ENCODE measurements at places on chromosomes 2 and 18.

DNA sequence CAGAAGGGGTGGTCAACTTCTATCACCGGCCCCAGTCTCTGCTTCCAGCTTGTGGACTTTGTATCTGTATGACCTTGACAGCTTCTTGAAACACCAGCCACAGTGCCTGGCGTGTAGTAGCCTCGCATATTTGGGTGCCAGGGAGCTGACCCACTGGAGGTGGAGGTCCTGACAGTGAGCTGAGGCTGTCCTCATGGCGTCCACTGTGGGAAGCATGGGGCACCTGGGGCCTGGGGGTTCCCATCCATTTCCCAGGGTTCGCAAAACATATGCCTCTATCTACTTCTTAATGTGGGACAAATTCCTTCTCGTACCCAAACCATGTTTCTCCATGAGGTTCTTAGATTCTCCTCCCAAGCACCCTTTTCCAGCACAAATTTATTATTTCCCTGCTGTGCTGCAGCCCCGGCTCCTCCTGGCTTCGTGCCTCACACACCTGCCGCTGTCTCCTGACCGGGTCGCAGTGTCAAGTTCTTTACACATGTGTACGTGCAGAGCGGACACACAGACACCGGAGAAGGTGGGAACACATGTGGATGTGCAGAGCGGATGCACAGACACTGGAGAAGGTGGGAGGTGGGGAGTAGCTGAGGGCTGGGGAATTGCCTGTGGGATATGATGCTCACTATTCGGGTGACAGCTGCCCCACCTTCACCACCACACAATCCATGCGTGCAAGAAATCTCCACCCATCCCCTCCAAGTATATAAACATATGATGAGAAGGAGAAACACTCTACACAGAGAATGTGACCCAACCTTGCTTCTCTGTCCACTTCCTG is 23.4 kb downstream of the TMEM18 start:
- DNase-seq, result no peak

GRCh38 chr2:158970241-158970751 is 1.9 kb downstream of the TANC1 start:
- DNase-seq, result peak; percentile 21

DNA sequence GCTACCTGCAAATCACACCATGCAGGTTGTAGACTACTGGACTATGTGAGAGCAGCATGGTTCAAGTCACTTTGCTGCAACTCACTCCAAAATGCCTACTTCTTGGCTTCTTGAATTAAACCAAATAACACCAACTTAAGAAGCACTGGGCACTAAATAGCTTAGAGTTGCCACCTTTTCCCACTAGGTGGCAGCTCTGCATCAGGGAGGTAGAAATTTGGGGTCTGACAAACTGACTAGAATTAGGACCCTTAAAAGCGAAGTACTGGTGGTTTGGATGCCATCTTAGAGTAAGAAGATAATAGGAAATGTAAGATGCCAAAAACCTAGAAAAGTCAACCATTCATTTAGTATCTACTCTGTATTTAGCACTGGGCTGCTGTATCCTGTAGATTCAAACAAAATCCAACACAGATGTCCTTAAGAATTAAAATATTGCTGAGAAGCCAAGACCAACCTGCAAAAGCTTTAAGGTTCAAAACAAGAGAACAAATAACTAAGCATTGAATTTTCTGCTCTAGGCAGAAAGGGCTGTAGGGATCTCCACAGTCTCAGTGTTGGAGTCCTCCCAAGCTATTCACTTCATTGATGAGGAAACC is 65.5 kb downstream of the CCBE1 start:
- DNase-seq, result peak; percentile 58

DNA sequence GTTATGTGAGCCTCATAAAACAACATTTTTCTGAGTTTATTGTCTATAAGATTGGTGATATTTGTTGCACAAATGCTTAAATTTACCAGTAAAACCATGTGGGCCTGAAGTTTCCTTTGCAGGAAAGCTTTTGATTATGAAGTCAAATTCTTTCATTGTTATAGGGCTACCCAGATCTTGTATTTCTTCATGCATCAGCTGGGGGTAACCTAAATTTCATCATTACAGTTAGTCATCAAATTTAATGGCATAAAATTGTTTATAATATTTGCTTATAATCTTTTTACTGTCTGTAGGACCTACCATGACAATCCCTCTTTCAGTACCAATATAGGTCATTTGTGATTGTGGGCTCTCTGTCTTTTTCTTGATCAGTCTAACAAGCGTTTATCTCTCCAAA is 47.8 kb downstream of the SMAD2 start:
- peak; percentile 55 for DNase-seq

GRCh38 chr2:240572141-240573031 is 4.1 kb downstream of the RNPEPL1 start:
- no peak for DNase-seq

DNA sequence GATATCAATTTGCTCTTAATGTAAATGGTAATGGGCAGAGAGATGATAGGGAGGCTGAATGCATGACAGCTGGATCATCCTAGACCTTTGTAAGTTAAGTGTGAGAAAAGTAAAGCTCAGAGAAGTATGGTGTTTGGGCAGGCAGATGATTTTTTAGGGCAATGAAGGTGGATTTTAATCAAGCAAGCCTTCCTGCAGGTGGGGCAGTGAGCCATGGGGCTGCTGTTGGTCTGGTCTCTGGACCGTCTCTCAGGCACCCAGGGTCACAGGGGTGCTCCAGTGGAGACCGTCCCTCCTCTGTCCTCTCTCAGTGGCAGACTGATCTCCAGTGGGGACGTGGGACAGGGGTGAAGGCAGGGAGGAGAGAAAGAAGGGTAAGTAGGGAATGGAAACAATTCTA is 69.8 kb upstream of the STK17B start:
- no peak for DNase-seq

- no peak for DNase-seq
Measured at GRCh38 chr2:25595393-25595792, 78.0 kb downstream of the DTNB start.

DNA sequence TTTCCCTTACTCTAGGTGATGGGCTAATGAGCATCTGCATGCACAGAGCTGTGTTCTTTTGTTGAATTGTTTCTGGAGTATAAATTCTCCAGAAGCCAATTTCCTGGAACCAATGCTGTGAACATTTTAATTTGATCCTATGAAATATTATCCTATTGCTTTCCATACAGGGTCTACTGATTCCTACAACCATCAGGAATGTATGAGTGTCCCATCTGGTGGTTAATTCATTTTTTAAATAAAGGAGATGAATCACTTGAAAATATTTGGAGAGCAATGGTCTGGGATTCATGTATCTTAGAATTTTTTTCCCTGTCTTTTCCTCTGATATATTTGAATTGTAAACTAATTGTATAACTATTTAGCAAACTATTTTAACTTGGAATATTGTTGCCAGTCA is 14.0 kb downstream of the KIF5C start:
- no peak for DNase-seq

DNA sequence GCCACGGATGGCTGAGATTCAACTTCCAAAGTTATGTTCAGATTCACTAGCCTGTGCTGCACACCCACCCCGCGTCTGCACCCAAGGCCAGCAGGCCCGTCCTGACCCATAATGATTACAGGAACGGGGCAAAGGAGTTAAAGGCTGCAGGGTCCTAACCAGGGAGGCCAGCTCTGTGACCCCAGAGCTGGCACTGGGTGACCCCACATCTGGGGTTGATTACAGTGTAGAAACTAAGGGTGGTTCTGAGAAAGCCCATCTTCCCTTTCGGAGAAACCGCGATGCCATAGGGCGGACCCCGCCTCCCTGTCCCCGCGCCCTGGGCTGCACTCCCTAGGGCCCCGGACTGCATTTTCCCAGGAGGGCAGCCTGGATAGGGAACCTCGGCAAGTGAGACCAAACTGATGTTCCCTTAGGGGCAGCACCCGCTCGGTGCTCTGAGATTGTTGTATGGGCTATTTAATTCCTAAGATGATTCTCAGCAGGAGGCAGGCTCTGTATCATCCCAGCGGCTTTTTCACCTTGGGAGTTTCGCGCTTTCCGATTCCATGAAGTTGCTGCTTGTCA is 2.2 kb upstream of the GPR148 start:
- no peak for DNase-seq

GRCh38 chr2:183034806-183035205 is 3.5 kb downstream of the NCKAP1 start:
- DNase-seq, result peak; percentile 63

GRCh38 chr2:179376881-179377280 is 112.2 kb upstream of the SESTD1 start:
- peak; percentile 58 for DNase-seq

- DNase-seq, result peak; percentile 2
Measured at GRCh38 chr18:29083545-29083944, 906.6 kb upstream of the CDH2 start.

DNA sequence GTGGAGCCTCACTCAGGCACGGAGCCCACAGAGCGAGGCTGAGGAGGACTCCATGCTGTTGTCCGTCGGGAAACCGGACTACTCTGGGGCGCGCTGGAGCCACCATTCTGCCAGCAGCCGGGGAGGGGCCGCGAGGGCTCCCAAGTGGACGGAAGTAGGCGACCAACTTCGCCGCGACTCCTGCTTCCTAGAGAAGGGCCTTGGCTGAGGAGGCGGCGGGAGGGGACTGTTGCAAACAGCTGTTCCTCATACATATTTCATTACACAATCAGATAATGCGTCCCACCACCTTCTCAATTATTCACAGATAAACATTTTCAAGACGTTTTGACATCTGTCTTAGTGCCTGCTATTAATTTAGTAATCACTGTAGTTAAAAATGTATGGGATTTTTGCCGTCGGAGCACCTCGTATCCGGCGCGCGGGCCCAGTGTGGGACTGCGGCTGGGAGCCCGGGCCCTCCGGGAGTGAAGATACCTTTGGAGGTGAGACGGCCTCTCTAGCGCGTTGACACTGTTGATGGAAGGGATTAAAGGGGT is 11.7 kb upstream of the SIX3 start:
- no peak for DNase-seq

GRCh38 chr2:200438251-200438650 is 71.6 kb downstream of the KCTD18 start:
- no peak for DNase-seq

DNA sequence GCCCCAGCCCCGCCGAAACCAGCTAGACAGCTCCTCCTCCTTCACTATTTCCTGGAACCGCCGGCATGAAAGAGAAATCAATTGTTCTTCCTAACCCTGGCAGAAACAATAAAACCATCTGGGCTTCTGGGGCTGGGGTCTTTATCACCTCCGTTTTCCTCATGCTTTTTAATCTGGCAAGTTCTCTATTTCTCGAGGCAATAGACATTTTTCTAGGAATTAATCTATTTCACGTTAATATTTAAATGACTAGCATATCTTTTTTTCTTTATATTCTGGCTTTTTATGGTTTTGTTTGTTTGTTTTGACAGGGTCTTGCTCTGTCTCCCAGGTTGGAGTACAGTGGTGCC is 1.4 kb upstream of the KIF1A start:
- no peak for DNase-seq

DNA sequence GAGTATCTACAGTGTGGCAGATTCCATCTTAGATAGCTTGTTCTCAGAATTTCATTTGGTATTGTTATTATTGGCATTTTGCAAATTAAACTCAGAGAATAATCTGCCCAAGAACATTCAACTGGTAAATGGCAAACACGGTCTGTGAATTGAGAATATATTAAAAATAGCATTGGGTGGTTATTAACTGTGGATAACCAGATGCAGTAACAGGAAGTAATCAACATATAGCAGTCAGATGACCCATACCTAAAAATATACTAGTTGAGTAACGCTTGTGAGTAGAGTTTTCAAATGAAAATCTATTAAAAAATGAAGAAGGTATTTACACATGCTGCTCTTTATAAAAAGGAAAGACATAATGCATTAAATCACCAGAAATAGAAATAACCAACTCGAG is 129.5 kb downstream of the ZNF804A start:
- DNase-seq, result no peak

GRCh38 chr2:96156011-96156820 is 11.0 kb upstream of the DUSP2 start:
- DNase-seq, result no peak

DNA sequence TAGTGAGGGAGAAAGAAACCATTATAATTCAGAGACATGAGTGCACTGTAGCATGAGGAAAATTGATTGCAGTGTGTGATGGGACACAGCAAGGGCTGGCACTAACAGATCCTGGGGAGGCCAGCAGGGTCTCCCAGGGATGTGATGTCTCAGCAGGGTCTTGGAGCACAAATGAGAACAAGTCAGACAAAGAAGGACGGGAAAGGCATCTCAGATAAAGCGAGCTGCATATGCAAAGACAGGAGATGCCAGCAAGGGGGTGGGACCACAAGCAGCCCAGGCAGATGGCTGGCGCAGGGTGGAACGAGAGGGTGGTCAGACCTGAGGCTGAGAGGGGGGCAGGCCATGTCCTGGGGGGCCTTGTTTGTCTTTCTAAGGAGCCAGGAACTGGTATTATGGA is 102.6 kb upstream of the DLX2 start:
- no peak for DNase-seq

DNA sequence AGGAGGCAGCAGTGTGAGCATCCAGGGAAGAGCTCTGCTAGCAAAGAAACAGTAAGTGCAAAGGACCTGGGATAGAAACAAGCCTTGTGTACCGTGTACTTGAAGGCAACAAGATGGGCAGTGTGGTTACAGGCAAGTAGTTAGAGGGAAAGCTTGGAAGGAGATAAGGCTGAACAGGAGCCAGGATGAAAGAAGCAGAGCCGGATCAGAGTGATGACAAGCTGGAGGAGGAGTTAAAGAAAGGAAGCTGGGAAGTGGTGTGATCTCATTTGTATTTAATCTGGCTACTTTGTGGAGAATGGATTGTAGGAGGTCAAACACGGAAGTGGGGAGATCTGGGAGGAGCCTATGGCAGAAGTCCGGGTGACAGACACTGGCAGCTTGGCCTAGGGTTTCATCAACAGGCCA is 44.7 kb upstream of the VPS54 start:
- DNase-seq, result peak; percentile 82

GRCh38 chr2:53129851-53130250 is 637.8 kb upstream of the CHAC2 start:
- DNase-seq, result peak; percentile 85

- DNase-seq, result peak; percentile 47
Measured at GRCh38 chr2:109143214-109144187, 14.5 kb downstream of the SH3RF3 start.

DNA sequence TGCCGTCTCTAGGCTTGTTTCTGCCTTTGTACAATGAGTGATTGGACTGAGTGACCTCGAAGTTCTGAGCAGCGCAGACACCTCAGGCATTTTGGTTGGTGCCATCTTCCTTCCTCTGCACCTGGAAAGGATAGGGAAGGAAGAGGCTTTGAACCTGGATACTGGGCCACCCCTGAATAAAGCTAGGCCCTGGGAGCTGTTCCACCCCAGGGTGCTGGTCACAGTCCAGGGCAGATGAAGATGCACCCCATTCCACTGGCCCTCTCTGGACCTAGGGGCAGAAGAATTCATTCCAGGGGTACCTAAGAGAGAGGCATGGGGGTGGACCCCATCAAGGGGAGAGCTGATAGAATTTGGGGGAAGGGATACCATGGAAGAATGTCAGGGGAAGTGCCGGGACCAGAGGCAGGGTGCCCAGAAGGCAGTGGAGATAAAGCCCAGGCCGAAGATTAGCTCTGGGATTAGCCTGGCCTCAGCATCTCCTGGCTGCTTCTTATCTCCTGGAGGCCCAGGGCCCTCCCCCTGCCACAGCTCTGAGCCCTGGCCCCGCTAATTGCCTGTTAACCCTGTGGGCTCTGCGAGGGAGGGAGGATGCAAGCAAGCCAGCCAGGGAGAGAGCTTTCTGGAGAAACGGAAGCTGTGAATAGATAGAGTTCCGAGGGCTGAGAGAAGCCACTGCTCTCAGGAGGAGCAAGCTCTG is 11.4 kb downstream of the ASIC4 start:
- no peak for DNase-seq

Measured in IMR-90 (cell line).